ENCODE measurements at places on chromosomes 13 and 19.

- no peak for DNase-seq
Measured at GRCh38 chr13:47726394-47726793, 274.7 kb downstream of the SUCLA2 start.

GRCh38 chr13:105670179-105670990, 865.1 kb downstream of the EFNB2 start:
- DNase-seq, result no peak

- no peak for DNase-seq
Measured at GRCh38 chr19:1967087-1967608, 26.2 kb downstream of the CSNK1G2 start.

DNA sequence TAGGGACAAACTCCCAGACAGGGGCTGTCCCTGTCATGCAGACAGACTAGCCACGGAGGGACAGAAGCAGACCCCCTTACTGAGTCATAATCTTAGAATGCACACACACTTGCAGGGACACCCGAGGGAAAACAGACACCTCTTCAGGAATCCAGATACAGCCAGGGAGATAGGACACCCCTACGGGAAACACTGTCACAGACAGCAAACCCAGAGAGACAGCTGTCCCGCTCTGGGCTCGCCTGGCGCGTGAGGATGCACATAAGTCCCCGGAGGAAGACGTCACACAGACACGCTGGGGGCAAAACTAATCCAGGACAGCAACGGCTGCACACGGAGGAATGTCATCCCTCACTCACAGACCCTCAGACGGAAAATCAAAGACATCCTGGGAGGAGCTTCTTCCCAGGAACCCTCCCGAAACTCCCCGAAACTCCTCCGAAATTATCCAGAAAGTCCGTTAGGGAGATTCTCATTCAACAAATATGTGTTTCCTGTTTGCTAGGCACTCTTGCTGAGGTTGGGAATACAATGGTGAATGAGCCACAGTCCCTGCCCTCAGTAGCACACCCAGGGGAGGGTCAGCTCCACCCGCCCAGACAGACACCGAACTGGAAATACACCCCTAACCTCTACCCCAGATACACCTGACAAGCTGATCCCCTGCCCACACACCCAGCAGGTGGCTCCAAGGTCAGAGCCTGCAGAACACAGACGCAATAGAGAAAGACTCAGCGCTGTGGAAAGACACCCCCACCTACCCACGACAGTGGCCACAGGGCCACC, 15.2 kb upstream of the TOMM40 start:
- DNase-seq, result no peak

DNA sequence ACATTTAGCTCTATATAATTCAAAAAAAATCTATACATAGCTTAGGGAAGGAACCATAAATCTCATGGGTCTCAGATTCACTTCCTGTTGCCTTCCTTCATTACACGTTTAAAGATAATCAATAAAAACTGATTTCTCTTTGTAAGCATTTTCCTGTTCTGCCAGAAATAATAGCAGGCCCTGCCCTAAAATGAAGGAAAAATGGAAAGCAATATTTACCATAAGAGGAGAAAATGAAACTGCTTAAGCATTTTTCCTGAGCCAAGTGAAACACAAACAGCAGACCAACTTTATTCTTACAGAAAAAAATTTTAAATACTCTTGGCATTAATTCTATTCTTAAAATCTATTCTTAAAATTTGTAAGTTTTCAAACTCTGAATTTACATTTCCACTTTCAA, 4.0 kb downstream of the LHFPL6 start:
- DNase-seq, result no peak

GRCh38 chr19:48965806-48966540, 864 bp downstream of the FTL start:
- peak; percentile 84 for DNase-seq

- peak; percentile 55 for DNase-seq
Measured at GRCh38 chr13:96053003-96053703, at the start of gene UGGT2. TSS of gene UGGT2 (minus strand) at chr13:96053401. CDS start at chr13:96053312, 89 bp downstream.

DNA sequence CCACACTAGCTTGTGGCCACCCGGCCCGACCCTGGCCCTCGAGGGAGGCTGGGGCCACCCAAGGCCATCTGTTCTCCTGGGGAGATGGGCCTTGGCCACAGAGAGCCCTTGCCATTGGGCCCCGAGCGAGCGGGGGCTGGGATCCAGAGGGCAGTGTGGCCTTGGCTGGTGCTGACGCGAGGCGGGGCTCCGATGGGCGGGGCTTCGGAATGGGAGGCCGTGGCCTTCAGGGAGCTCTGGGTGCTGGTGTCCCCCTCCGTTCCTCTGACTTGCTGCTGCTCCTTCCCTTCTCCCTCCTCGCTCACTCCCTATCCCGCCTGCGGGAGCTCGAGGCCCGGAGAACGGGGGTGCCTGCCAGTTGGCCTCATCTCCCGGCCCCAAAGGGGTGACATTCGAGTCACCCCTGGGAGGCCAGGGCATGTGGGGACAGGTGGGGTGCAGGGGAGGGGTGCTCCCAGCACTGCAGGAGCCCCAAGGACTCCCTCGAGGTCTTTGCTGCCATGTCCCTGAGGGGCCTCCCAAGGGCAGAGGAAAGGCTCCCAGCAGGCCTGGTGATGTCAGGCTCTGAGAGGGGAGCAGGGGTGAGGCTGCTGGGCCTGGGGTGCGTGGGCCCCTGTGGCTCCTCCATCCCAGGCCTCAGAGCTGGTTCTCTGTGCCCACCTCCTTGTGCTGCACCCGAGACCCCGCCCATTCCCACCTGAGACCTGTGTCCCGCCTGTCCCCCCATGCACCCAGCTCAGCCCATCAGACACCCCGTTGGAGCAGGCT, 4.2 kb downstream of the NCLN start:
- no peak for DNase-seq

DNA sequence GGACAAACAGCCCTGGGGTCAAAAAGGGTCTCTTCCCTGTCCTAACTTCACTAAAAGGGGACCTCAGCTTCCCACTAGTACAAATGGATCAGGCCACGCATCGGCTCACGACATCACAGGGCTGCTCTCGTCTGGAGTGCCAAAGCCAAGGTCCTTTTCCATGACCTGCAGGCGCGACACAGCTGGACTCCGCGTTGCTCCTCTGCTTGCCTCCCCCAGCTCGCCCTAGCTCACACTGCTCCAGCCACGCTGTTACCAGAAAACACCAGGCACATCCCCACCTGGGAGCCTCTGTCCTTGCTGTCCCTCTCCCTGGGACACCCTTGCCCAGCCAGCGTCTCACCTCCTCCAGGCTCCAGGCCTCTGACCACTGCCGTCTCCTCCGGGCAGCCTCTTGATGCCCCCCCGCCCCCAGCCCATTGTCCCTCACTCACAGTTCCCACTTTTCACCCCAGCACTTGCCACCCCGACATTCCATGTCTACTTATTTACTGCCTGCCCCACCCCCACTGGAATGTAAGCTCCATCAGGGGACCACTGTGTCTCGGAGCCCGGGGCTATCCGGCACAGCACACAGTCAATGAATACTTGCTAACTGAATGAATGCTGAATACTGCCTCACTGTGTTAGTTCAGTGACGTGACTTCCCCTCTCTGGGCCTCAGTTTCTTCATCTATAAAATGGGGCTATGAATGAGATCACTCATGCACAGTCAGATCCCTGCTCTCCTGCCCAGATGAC, 20.7 kb downstream of the AKT2 start:
- no peak for DNase-seq

- peak; percentile 85 for DNase-seq
Measured at GRCh38 chr19:43798546-43799409, 3.5 kb downstream of the LYPD5 start.

- DNase-seq, result no peak
Measured at GRCh38 chr13:95956589-95957148, 96.5 kb downstream of the UGGT2 start.

- no peak for DNase-seq
Measured at GRCh38 chr19:1101337-1101698, 2.5 kb upstream of the GPX4 start.

DNA sequence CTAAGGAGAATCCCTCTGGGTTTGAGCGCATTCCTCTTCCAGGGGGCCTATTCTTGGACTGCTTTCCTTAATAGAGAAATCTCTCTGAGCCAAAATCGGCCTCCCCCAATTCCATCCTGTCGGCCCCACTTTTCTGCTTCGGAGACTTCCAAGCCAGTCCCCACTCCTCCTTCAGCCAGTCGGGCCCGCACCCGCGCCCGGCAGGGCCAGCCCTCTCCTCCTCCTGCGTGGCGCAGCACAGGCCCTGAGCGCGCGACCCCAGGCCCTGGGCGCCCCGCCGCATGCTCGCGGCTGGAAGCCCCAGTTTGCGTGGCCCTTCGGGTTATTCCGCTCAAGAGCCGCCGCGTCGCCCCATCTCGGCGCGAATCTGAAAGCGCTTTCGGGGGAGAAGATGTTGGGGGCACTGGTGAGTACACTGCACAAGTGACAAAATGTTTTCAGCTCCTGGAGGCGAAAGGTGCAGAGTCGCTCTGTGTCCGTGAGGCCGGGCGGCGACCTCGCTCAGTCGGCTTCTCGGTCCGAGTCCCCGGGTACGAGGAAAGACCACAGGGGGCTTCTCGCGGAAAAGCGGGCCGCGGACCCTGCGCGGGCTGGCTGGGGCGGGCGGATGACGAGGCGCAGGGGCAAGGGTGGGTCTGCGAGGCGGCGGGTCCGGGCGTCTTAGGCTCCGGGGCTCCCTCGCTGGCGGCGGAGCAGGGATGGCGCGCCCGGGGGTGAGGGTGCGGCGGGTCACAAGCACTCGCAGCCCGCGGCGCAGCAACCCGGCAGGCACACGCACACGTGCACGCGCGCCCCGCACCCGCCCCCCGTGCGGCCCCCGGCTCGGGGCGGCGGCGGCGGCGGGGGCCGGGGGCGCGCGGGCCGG, at the start of gene IL17D:
Gene IL17D, plus strand, starts transcription at position 785 of the 865 bp plus-strand sequence. CDS start 303 bp downstream, outside the sequence.
- DNase-seq, result no peak

- DNase-seq, result no peak
Measured at GRCh38 chr19:20471431-20471830, 94.2 kb downstream of the ZNF737 start.

- DNase-seq, result no peak
Measured at GRCh38 chr13:99659226-99659625, 158.0 kb downstream of the TM9SF2 start.

GRCh38 chr13:85417807-85418206, 381.4 kb downstream of the SLITRK6 start:
- DNase-seq, result no peak

DNA sequence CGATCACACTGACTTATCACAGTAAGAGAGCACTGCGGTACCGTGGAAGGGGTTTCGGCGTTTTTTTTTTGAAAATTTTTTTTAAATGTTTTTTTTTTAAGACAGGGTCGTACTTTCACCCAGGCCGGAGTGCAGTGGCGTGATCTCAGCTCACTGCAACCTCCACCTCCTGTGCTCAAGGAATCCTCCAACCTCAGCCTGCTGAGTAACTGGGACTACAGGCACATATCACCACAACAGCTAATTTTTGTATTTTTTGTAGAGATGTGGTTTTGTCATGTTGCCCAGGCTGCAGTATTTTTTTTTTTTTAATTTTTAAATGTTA, 19.0 kb downstream of the LTBP4 start:
- no peak for DNase-seq

GRCh38 chr19:9308091-9308770, 1.4 kb downstream of the ZNF699 start:
- no peak for DNase-seq

Measured in NCI-H2029 (cell line).